ENCODE measurements at places on chromosomes 12 and 14.
A peak's percentile ranks its signal among the peaks of the same experiment; 100 is the strongest.

DNA sequence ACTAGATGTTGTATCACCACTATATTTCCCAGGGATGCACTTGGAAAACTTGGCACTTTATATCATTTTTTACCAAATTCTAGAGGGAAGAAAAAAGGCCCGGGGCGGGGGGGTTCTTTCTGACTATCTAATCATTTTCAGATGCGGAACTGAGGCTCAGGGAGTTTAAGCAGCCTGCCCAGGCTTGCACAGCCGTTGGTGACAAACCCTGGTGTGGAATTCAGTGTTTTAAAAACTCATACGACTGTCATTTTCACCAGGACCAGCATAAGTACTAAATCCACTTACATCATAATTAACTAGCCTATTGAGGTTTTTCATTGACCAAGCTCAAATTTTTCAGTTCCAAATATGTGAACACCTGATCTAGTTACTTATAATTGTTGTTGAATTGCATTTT is 181.0 kb downstream of the IPO8 start:
- no peak for DNase-seq

DNA sequence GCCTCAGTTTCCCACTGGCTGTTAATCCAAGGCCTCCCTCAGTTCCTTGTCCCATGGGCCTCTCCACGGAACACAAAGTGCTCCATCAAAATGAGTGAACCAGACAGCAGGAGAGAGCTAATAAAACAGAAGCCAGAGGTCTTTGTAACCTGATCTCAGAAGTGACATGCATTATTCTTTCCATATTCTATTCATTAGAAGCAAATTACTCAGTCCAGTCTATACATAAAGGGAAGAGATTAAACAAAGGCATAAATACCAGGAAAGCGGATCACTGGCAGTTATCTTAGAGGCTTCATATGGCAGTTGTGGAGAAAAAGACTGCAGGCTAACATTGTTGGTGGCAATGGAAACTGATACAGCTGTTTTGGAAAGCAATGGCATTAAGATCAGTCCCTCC is 170.6 kb upstream of the GARIN6 start:
- DNase-seq = no peak

DNA sequence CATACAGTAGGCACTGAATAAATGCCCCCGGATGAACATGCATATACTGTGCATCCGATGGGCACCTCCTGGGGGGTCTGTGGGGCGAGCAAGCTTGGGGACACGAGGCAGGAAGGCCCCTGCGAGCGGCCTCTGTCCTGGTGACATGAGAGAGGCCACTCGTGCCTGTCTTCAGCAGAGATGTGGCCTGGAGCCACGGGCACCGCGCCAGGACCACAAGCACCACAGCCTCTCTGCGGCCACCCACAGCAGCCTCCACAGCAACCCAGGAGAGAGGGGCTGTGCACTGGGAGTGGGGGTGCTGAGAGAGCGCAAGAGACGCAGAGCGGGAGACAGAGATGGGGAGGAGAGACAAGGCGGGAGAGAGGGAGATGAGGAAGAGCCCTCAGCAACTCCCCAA is 118.5 kb downstream of the RFLNA start:
- DNase-seq = no peak

DNA sequence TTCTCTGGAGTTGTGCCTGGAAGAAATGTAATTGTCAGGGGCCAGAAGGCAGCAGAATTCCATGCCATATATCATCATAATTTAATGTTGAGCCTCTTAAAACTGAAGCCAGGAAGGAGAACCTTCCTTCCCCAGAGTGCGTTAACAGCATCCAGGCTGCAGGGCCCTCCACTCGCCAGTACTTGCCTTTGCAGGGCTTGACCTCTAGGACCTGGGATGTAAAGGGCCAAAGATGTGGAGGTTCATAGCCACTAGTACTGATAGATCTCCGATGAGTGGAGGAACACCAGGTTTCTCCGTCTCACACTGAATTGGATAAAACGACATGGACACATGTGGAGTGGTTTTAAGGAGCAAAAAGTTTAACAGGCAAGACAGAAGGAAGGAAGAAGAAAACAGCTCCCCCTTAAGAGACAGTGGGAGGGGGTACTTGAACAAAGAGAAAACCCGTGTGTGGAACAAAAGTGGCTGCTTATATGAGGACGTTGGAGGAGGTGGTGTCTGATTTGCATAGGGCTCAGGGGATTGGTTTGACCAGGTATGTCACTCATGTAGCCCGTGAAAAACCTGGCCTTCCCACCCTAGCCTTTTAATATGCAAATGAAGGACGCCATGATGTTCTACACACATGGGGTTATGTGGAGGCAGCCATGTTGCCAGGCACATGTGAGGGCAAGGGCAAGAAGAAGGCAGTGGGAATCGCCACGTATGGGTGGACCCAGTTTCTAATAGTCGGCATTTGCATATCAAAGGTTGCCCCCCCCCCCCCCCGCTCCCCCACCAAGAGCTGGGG is 38.8 kb upstream of the WSCD2 start:
- DNase-seq = no peak

DNA sequence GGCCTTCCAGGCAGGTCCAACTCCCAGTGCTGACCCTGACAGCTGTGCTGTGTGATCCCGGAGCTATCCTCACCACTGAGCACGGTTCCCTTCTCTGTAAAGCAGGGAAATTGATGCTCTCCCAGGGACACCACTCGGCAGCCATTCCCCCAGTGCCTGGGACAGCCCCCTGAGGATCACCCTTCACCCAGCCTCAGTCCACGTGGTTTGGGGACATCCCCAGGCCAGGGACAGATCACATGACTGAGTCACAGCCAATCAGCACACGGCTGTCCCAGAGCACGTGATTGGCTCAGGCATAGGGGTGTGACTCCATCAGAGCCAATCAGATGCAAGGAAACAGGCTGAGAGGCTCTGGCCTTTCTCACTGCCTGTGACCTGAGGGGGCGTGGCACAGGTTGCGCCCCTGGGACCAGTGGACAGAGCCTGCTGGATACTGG is 68.8 kb upstream of the SFSWAP start:
- peak; percentile 26 for DNase-seq

DNA sequence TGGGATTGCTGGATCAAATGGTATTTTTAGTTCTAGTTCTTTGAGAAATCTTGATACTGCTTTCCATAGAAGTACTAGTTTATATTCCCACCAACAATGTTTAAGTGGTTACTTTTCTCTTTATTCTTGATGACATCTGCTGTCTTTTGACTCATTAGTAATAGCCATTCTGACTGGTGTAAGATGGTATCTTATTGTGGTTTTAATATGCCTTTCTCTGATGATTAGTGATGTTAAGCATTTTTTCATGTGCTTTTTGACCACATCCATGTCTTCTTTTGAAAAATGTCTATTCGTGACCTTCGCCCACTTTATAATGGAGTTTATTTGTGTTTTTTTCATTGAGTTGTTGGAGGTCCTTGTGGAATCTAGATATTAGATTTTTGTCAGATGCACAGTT is 865.7 kb downstream of the SLC6A15 start:
- DNase-seq = no peak

GRCh38 chr14:77344377-77344996 is 23.7 kb downstream of the GSTZ1 start:
- DNase-seq = no peak

DNA sequence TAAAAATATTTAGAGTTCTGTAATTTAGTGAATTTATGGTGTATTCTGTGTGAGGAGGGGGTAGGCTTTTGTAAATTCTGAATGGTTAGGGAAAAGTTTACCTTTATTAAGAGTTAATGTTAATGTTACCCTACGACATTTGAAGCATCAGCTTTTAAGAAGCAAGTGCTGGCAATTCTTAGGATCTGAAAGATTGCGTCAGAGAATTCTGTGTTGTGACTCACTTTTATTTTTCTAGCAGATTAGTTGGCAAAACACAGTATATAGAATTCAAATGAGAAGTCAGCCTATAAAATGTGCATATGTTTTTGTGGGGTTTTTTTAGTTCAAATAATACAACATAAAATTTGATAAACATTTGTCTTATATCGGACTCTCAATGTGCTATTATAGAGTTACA is 97.6 kb downstream of the RAD52 start:
- DNase-seq = no peak

GRCh38 chr12:97456571-97457188 is 5.9 kb upstream of the RMST start:
- no peak for DNase-seq

- DNase-seq = no peak
Measured at GRCh38 chr14:103721334-103722120, 5.9 kb downstream of the ZFYVE21 start.

DNA sequence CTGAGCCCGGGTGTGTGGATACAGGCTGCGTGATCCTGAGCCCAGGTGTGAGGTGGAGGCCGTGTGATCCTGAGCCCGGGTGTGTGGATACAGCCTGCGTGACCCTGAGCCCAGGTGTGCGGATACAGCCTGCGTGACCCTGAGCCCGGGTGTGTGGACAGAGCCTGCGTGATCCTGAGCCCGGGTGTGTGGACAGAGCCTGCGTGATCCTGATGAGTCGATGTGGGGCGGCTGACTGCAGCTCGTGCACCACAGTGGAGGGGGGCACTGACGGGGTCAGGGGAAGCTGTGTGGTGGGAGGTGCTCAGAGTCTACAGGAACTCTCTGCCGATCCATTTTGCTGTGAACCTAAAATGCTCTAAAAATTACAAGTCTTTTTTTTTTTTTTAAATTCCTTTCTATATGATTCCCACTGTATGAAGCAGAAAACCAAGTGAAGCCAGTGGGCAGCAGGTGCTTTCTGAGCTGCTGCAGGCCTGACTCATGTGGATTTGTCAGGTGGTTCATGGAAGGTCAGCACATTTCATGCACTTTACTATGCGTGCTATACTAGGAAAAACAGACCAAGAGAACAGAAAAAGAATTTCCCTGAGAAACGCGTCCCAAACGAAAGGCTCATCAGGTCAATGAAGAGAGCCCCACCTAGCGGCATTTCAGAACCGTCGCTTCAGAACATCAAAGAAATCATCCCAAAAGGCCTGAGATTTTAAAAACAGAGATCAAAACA is 19.3 kb downstream of the BRF1 start:
- peak; percentile 83 for DNase-seq

- no peak for DNase-seq
Measured at GRCh38 chr12:44428825-44429224, 447.3 kb downstream of the NELL2 start.

DNA sequence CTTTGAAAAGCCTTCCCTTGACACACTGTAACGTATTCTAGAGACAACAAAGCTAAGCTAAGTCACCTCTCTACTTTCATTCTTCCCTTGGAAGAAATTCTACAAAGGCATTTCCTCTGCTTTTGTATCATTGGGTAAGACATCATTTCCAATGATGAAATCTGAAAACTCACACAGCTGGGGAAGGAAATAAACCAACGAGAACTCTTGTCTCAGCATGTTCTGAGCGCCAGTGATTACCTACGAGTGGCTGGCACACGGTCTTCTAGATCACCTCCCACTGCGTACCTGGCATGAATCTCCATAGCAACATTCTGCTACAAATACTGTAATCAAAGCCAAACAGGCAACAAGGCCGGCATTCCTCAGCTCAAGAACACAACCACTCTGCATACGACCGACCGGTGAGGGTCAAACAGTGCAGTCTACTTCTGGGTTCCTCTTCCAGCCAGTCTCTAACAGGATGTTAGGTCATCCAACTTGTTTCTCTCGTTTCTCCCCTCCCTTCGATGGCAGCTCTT is 7.6 kb downstream of the VPS37B start:
- DNase-seq = peak; percentile 88

DNA sequence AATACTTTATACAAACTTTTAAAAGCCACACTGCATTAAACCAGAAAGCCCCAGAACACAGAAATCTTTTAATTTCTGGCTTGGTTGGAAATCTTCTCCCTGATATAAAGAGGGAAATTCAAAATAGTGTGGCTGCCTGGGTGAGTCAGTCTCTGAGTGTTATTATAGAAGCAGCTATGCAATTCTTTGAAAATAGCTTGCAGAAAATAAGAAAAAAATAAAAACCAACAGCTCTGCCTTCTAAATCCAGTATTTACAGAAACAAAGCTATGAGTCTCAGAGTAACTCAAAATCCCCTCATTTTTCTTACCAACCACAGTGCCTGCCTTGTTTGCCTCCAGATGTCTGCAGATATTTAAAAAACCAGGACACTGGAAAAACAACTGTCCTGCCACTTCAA is 68.6 kb upstream of the FERMT2 start:
- no peak for DNase-seq

DNA sequence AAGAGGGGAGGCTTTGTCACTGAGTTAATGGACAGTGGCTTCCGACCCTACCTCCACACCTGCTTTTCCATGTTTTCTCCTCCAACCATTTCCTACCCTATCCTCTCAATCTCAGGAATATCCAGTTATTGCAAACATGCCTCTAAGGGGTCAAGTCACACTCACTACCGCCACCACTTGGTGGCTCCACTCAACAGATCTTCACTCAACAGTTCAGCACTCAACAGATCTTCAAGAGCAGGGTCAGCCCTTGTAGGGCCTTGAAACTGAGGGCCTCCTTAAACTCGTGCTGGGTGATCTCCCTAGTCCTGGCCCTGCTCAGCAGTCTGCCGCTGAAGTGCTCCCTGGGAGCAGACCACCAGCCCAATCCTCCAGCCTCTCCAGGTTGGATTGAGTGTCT is 14.2 kb downstream of the ZNF641 start:
- peak; percentile 55 for DNase-seq

DNA sequence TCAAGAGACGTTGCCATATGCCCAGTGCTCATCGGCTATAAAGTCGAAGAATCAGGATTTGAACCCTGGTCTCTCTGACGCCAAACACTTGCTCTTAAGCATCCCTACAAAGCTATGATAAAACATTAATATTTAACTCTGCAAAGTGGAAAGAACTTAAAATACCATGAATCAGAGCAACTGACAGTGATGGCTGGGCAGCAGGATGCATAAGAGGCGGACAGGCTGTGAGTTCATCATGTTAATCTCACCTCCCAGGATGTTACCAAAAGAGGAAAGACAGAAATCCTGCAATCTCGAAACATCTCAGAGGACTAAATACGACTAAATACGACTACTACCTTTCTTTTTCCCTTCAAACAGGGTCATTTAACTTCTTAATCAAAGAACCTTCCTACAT is 5.8 kb downstream of the DICER1 start:
- no peak for DNase-seq

DNA sequence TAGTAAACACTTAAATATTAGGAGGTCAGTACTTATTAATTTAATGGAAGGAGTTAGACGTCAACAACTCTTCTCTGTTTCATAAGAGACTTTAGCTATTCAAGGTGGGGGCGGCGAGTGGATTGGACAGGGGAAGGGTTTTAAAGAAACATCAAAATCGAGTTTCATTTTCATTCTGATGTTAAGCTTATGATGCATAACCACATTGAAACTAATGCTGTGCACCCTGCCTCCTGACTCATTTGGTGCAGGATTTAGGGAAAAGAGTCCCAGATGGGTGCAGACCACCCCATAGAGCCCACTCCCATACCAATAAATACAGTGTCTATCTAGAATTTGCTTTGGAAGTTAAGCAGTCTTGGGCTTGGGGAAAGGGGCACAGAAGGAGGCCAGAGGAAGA is 7.4 kb downstream of the ZBTB39 start:
- DNase-seq = no peak

DNA sequence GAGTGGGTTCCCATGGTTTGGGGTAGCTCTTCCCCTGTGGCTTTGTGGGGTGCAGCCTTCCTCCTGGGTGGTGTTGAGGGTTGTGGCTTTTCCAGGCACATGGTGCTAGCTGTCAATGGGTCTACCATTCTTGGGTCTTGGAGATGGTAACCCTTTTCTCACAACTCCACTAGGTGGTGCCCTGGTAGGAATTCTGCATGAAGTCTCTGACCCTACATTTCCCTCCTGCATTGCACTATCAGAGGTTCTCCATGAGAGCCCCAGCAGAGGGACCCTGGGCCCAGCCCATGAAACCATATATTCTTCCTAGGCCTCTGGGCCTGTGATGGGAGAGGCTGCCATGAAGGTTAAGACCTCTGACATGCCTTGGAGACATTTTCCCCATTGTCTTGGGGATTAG is 1093.3 kb downstream of the SLC16A7 start:
- DNase-seq = peak; percentile 79

Measured in DMS53 (cell line).